ENCODE measurements at places on chromosomes 13 and 19.

- peak; percentile 85 for DNase-seq
Observed at GRCh38 chr19:4811328-4812131, 20.0 kb downstream of the TICAM1 start.

DNA sequence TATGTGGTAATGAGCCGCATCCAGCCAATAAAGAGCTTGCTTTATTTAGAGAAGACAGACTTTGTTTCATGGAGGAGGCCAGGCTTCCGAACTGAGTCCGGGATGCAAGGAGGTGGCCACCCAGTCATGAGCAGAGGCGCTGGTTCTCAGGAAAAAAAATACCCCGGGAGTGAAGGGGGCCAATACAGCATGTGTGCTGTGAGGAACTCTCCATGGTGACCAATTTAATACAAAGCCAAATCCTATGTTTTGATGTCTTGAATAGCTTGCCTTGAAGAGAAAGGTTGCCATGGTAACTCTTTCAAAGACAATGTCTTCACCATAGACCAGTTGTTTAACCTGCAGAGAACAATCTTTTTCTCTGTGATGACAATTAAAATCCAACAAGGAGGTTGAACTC, 43.4 kb upstream of the PDCD5 start:
- DNase-seq = no peak

- peak; percentile 31 for DNase-seq
Observed at GRCh38 chr13:52851137-52851962, 2.9 kb upstream of the PCDH8 start.

DNA sequence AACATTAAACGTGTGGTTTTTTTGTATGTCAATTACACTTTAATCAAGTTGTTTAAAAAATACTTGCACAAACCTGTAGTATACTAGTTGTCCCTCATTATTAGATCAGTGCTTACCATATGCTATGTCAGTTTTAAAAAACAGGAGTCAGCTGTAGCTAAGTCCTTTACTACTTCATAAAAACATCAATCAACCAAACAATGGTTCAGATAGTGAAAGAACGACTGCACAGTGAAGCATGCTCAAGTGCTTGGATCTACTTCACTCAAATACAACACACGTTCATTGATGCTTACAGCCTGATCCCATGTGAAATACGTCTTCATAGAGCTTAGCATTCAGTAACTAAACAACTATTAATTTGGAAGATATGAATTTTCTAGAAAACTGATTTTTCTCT, 225.0 kb downstream of the FGF14 start:
- DNase-seq = no peak

DNA sequence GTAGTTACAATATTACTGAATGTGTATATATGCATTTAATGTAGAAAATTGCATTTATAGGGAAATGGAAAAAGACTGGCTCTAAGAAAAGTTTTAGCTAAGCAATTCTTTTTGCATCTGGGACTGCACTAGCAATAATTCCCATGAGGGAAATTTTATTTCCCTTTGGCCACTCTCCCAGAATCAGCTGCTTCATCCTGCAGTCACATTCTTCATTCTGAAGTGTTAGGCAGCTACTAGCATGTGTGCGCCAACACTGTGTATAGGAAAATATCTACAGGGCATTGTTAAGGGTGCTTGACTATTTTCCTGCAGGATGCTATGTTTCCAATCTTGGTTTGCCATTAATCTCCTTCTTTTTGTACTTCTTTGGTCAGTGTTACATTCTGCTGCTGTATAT, 312.8 kb upstream of the PCDH20 start:
- DNase-seq = no peak

- no peak for DNase-seq
Observed at GRCh38 chr19:1511318-1512317, 1.2 kb downstream of the ADAMTSL5 start.

- DNase-seq = no peak
Observed at GRCh38 chr13:85091631-85092234, 707.5 kb downstream of the SLITRK6 start.

DNA sequence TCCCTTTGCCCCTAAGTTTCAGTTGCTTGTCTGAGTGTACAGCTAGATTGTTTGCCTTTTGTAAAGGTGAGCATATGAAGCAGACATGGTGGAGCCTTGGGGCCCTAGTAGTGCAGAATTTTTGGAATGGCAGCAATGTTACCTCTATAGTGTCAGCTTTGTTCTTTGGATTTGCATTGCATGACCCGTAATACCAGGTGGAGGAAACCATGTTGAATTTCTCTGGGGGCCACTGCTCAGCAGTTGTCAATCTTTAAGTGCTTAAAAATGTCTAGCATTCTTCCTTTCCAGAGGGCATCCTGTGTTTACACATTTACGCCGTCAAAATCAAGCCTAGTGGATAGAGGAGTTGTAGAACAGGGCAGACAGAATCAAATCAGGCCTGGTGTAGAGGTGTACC, 303.3 kb downstream of the ATP8A2 start:
- no peak for DNase-seq

GRCh38 chr13:110164706-110165105, 142.3 kb downstream of the COL4A1 start:
- DNase-seq = no peak

GRCh38 chr19:443005-443404, 17.8 kb downstream of the SHC2 start:
- no peak for DNase-seq

- DNase-seq = no peak
Observed at GRCh38 chr19:7787141-7787540, 24.1 kb downstream of the CLEC4M start.

DNA sequence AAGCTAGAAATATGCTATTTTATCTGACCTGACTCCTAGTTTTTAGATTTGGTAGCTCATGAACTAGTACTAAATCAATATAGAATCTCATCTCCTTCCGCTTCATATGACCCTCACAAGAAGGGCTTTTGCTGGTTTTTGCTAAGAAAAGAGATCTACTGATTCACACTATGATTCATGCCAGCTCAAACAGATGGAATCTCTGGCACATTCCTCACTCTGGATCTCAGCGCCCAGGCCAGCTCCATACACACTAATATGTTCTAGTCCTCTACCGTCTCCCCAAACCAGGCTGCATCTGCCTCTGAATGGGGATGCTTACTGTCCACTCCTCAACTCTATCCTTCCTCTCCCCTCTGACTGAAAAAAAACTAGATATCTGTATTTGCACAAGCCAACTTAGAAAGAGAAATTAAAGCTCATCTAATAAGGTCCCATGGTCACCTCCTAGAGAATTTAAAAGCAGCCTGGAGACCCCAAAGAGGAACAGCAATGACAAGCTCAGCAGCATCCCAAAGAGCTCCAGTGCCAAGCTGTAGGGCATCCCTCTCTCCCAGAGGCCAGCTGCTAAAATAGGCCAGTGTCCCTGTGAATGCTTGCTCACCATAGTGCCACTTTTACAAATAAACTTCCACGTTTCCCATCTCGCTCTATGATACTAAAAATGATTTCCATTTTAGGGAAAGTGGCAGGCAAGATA, 74.9 kb downstream of the LHFPL6 start:
- DNase-seq = no peak

GRCh38 chr13:43333176-43333575, 309.8 kb downstream of the DNAJC15 start:
- no peak for DNase-seq

GRCh38 chr19:16115301-16116039, 3.8 kb downstream of the RAB8A start:
- DNase-seq = no peak

DNA sequence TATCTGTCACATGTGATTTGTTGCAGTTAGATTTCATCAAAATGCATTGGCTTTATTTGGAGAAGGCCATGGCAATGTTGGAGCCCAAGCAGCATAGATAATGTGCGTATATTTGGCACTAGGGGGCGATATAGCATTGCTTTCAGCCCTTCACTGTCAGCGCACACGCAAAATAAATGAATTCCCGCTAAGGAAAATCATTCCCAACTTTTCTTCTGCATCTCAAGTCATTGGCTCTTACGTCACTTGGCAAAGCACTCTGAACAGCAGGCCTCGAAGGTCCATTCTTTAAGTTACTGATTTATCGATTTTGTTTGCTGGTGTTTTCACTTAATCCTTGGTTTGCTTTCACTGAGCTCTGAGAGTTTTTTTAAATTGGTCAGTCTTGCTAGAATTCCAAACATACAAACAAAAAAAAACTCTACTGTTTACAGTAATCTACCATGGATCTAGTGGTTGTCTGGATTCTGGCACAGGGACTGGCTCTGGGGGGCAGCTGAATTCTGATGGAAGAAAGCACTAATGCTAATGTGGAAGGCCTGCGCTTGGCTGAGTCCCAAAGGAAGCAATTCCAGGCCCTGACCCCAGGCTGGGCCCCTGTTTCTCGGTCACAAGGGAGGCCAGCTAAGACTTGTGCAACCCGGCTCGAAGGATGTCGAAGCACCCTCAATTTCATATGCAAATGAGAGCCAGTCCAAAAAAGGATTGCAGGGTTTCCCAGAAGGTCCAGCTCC, 97.7 kb upstream of the IPO5 start:
- DNase-seq = no peak

DNA sequence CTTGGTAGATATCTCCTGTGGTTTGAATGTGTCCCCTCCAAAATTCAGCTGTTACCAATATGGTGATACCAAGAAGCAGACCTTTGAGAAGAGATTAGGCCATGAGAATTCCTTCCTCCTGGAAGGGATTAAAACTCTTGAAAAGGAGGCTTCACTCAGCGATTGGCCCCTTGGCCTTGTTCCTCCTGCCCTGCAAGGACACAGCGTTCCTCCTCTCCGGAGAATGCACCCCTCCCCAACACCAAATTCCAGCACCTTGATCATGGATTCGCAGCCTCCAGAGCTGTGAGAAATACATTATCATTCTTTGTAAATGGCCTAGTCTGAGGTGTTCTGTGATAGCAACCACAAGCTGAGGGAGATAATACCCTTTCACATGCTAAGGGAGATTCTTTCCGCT, 34.5 kb upstream of the ARHGEF7 start:
- no peak for DNase-seq

DNA sequence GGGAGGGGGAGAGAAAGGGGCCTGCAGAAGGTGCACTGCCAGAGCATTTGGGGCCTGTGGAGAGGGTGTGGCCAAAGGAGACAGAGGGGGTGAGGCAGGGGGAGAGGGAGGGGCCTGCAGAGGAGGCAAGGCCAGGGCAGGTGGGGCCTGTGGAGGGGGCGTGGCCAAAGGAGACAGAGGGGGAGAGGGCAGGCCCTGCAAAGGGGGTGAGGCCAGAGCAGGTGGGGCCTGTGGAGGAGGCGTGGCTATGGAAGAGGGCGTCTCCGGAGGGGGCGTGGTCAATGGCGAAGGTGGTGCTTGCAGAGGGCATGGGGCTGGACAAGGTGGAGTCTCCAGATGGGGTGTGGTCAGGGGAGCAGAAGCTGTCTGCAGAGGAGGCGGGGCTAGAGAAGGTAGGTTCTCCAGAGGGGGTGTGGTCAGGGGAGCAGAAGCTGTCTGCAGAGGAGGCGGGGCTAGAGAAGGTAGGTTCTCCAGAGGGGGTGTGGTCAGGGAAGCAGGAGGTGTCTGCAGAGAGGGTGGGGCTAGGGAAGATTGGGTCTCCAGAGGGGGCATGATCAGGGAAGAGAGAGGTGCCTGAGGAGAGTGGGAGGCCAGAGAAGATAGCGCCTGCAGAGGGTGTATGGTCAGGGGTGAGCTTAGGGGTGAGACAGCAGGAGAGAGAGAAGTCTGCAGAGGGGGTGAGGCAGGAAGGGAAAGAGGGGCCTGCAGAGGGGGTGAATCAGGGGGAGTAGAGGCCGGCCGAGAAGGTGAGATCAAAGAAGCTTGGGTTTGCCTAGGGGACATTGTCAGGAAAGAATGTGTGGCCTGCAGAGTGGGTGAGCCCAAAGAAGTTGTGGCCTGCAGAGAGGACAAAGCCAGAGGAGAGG, 3.4 kb downstream of the PRR36 start:
- DNase-seq = peak; percentile 76

DNA sequence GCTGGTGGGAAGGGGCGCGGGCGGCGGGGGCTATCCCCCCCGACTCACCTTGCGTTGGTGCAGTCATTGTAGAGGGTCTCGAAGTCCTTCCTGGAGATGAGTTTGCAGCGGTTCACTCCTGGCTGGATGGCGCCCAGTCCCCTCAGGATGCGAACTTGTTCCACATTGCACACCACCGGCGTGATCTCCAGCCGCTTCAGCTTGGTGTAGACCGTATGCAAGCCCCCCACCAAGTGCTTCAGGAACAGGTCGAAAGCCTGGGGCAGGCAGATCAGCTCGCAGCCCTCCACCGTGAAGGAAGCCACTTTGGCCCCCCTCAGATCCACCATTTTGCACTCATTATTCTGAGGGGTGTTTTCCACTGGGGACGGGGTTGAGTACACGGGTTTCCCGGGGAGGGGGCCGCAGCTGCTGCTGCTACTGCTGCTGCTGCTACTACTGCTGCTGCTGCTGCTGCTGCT, 1.1 kb downstream of the DACH1 start:
- DNase-seq = no peak

DNA sequence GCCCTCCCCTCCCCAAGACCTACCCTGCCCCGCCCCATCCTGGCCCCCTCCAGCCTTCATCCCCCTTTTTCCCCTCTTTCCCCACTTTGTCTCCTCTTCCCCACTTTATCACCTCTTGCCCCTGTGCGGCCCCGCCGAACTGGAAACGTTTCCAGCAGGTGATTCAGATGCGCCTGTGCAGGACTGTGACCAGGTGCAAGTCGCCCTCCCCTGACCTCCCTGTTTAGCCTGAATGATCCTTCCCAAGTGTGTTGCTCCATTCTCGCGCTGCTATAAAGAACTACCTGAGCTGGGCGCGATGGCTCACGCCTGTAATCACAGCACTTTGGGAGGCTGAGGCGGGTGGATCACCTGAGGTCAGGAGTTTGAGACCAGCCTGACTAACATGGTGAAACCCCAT, 25.9 kb downstream of the ZNF791 start:
- DNase-seq = no peak

GRCh38 chr13:109309625-109310363, 476.6 kb downstream of the IRS2 start:
- DNase-seq = no peak

DNA sequence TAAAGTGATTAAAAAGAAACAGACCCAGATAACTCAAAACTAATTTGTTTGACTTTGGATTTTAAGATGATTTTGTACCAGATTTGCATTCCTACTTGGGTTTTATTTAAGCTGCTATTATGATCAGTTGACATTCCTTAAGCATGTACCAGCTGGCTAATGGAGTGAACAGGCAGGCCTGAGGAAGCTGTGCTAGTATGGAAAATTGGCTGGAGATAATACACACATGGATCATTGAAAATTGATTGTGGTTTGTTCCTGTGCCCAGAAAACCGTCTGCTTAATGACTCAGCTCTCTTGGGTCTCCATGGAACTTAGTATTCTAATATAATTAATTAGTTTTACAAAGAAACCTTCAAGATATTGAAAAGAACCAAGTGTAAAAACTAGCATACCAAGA, 22.6 kb downstream of the POLR1D start:
- DNase-seq = no peak

- no peak for DNase-seq
Observed at GRCh38 chr13:73772449-73773167, 361.6 kb downstream of the KLF12 start.

- DNase-seq = no peak
Observed at GRCh38 chr13:70829748-70830147, 721.5 kb upstream of the KLHL1 start.
